ENCODE measurements at places on chromosomes 3 and 15.

DNA sequence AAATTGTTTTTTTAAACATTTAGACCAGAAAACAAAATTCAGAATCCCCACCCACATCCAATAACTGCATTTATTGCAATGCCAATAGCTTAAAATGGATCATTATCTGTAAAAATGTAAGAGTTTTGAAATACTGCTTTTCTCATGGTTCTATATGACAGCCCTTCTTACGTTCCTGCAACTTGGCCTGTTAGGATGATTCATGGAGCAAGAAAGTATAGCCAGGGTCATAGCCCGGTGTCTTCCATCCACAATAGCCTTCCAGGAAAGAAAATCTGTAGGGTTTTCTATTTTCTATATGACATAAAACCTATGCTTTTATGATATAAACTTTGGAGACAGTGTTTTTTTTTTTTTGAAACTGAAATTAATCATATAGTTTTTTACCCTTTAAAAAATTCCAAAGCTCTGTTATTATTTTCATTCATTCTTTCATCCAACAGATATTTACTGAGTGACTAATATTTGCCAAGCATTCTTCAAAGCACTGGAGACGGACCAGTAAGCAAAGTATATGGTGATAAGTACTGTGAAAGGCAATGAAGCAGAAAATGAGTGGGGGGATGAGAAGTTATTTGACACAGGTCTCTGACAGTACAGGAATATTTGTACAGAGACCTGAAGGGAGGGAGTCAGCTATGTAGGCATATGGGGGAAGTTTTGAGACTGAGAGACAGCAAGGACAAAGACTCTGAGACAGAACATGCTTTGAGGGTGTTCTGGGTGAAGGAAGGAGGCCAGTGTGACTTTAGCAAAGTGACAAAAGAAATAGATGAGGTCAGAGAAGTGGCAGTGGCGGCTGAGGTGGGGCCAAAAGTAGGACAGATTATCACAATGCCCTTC, 29.0 kb upstream of the SLC2A2 start:
- peak; percentile 51 for DNase-seq

DNA sequence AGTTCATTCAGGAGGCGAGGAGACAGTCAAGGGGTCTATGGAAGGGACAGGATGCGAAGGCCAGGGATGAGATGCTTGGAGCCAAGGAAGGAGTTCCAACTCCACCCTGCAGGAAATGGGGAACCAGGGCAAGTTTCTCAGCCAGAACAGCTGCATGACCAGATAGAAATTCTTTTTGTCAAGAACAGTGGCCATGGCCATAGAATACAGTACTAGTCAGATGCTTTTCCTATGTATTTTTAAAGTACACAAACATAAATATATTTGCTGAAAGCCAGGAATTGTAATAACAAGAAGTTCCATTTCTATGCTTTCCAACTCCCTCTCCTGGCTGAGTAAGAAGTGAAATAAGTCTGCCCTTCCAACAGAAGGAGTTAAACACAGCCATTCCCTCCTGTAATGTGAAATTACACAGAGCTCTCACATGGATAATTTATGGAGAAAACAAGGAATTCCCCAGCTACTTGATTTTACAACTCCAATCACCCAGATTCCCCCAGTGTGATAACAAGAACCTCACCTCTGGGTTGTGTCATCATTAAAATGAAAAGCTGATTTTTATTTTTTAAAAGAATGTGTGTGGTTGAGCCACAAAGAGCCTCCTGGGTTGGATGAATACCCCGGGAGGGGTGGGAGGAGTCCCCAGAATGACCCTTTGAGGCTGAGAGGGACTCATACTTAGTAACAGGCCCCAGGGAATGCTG, 124.6 kb upstream of the ARHGEF3 start:
- DNase-seq = no peak

DNA sequence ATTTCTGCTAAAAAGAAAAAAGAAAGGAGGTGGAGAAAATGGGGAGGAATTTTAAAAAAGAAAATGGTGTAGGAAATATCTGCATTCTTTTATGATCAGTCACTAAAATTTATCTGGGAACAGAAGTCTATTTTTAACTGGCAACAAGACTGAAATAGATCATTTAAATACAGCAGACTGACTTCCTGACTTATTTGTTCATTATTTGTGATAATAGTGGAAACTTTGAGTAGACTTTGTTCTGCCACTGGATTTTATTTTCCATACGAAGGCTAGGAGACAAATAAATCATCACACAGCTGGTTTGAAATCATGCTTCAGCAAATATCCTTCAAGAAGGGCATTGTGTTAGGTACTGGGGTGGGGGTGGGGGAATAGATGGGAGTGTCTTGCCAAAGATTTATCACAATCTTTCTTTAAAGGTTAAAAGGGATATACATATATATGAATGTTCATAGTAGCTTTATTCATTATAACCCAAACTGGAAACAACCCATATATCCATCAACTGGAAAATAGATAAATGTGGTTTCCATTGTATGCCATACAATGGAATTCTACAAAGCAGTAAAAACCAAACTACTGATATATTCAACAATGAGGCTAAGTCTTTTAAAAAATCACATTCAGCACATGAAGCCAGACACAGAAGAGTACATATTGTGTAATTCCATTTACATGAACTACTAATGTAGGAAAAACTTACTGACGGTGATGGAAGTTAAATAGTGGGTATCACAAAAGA, 4.7 kb upstream of the CLASP2 start:
- DNase-seq = no peak

GRCh38 chr3:104578558-104578957, 788.2 kb upstream of the ALCAM start:
- no peak for DNase-seq

- no peak for DNase-seq
These were observed 108.1 kb upstream of the MELTF start for GRCh38 chr3:197137751-197138150.

DNA sequence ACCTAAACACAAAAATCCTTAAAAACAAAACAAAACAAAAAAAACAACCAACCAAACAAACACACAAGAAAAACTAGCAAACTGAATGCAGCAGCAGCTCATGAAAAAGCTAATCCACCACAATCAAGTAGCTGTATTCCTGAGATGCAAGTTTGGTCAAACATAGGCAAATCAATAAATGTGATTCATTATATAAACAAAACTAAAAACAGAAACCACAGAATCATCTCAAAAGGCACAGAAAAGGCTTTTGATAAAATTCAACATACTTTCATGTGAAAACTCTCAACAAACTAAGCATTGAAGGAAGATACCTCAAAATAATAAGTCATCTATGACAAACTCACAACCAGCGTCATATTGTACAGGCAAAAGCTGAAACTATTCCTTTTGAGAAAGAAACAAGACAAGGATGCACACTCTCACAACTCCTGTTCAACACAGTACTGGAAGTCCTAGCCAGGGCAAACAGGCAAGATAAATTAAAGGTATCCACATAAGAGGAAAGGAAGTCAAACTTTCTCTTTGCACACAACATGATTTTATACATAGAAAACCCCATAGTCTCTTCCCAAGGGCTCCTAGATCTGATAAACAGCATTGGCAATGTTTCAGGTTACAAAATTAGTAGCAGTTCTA, 495.1 kb upstream of the SGO1 start:
- no peak for DNase-seq

- DNase-seq = peak; percentile 99
These were observed 82.6 kb upstream of the GCNT3 start for GRCh38 chr15:59528961-59529402.

- DNase-seq = no peak
These were observed 17.7 kb upstream of the PRR20G start for GRCh38 chr3:127305499-127306060.

- no peak for DNase-seq
These were observed 180.4 kb downstream of the UACA start for GRCh38 chr15:70583006-70583405.

- DNase-seq = peak; percentile 49
These were observed 16.4 kb downstream of the GPR160 start for GRCh38 chr3:170054204-170054603.

DNA sequence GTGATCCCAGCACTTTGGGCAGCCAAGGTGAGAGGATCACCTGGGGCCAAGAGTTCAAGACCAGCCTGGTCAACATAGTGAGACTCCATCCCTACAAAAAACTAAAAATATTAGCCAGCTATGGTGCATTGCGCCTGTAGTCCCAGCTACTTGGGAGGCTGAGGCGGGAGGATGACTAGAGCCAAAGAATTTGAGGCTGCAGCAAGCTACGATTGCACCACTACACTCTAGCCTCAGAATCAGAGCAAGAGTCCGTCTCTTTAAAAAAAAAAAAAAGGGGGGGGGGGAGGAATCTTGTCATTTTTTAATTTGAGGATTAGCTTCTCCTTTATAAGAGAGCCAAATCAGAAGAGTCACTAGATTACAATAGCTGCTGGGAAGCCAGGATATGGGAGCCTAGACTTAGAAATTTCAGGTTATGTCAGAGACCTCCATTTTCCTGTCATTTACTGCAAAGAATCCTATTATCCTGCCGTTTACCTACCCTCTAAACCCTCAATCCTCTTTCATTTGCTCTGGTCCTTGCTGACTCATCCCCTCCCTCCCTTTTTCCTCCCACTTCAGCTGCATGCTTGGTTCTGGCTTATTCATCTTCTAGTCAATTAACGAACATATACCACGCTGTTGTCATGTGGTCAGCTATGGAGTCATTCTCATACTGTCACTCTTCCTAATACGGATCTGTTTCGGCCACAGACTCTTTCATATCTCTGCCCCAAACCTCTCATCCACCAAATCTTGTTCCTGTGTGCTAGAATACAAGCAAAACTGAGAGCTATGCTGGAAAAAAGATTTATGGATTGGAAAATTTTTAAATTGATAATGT, 83.8 kb upstream of the PPIB start:
- peak; percentile 64 for DNase-seq

- DNase-seq = peak; percentile 89
These were observed 75.0 kb downstream of the STARD9 start for GRCh38 chr15:42650208-42651066.

- no peak for DNase-seq
These were observed 192.6 kb upstream of the LYSMD4 start for GRCh38 chr15:99925661-99926461.

DNA sequence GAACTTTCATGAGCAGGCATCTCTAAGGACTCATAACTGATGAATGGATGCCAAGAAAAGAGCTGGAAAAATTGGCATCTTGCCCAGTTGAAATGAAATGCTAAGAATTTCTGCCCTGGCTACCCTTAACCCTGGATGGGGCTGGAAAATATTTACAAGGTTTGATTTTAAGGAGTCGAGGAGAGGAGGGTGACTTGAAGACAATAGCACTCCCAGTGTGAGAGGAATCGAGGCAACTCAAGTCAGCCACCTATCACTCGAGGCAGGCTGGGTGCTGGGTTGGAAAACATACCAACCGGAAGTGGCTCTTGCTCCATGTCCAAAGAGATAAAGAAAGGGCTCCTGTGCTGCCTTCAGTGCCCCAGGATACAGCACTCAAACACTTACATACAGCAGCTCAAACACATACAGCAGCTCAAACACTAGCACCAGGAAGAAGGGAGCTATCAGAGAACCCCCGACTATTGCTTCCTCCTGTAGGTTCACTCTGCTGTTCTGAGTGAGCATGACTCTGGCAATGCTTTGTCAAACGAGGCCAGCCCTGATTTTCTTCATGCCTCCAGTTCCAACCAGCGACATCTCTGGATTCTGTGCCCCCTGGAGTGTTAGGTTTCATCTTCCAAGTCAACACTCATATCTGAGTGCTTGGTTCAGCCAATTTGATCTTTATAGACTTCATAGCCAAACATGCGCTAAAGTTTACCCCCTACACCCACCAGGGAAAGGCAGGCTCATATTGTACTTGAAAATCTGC, 4.9 kb downstream of the PRICKLE2 start:
- DNase-seq = no peak

- DNase-seq = no peak
These were observed 72.0 kb upstream of the TTBK2 start for GRCh38 chr15:42992626-42993025.

DNA sequence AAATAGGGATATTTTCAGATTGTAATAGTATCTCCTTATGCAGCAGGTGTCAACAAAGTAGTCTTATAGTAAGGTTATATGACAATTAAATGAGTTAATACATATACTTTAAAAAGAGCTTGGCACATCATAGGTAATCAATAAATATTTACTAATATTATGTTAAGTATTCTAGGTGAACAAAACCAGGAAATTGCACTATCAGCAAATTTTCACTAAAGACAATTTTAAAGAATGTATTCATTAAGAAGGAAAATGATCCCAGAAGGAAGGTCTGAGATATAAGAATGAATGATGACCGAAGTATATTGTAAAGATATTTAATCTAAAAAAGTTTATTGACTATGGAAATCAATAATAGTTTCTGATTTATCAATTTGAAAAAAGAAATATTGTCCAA, 281.9 kb downstream of the ADAMTSL3 start:
- DNase-seq = no peak

GRCh38 chr15:67134871-67135492, 69.6 kb downstream of the SMAD3 start:
- no peak for DNase-seq

DNA sequence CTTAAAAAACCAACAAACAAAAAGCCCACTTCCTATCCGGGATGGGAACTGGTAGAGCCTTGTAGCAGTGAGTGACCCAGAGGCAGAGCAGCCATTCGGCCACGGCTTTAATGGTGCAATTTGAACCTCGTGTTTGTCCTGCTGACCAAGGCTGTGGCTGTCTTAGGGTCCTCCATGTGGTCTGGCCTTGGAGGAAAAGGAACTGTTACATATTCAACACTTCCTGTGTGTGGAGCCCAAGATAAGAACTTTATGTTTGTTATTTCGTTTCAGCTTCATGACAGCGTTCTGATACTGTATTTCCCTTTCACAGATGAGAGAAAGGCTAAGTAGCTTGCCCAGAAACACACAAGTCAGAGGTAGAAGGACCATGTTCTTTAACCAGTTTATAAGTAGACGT, 269.8 kb downstream of the SV2B start:
- no peak for DNase-seq

GRCh38 chr15:91348752-91349500, 248.9 kb downstream of the SV2B start:
- DNase-seq = no peak

- no peak for DNase-seq
These were observed 426.1 kb upstream of the THBS1 start for GRCh38 chr15:39154776-39155175.

All from HT-29 (cell line).